NCI-H82 (cell line): ENCODE measurements at places on chromosomes 12 and 14.
A peak's percentile ranks its signal among the peaks of the same experiment; 100 is the strongest.

- DNase-seq: no peak
These were observed 38.7 kb downstream of the LEMD3 start for GRCh38 chr12:65208125-65208524.

GRCh38 chr14:94161058-94161457, 13.1 kb upstream of the PPP4R4 start:
- DNase-seq: no peak

- DNase-seq: peak; percentile 77
These were observed 21.6 kb upstream of the GPR132 start for GRCh38 chr14:105086833-105087307.

DNA sequence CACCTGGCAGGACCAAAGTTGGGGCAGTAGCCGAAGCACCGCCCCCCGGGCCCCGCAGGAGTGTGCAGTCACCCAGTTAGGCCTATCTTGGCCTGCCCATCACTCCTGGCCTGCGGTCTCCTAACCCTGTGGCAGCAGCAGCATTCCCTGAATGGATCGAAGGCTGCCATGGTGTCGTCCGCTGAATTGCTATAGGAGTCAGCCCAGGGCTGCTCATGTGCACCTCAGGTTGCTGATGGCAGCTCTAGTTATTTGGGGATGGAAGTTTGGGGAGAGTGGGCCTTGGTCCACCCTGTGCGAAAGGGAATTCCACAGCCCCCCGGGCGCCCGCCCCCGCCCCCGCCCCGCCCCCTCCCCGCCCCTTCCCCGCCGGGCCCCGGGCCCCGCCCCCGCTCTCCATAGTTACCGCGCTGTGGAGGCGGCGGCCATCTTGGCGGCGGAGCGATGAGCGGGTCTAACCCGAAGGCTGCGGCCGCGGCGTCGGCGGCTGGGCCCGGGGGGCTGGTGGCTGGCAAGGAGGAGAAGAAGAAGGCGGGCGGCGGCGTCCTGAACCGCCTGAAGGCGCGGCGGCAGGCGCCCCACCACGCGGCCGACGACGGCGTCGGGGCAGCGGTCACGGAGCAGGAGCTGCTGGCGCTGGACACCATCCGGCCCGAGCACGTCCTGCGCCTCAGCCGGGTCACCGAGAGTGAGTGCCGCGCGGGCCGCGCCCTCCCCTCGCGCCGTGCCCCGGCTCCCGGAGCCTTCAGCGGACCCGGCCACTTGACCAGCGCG, at the start of gene UNC119B:
Gene UNC119B, plus strand, starts transcription at position 428 of the 774 bp plus-strand sequence. Its CDS starts 17 bp downstream, at position 445.
- DNase-seq: peak; percentile 75
